ENCODE measurements at places on chromosomes 16 and 17.

DNA sequence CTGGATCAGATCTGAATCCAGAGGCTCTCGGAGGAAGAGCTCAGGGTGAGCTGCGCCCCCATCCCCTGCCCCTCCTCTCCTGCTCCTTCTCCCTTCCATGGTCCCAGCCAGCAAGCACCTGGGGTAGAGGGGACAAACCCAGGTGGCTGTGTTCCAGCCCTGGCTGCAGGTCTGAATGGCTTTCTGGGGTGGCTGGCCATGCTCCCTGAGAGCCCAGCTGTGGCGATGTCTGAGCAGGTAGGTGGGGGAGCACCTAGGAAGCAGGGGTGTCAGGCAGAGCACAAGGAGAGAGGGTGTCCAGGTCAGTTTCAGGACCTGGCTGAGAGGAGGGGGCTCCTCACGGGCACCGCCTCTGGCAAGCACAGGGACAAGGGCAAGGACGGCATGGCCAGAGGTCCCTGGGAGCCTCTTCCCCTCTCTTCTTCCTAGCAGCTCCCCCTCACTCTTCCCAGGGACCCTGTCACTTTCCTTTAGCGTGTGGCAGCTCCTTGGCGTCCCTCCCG is 310.0 kb downstream of the SEC14L1 start:
- no peak for DNase-seq

DNA sequence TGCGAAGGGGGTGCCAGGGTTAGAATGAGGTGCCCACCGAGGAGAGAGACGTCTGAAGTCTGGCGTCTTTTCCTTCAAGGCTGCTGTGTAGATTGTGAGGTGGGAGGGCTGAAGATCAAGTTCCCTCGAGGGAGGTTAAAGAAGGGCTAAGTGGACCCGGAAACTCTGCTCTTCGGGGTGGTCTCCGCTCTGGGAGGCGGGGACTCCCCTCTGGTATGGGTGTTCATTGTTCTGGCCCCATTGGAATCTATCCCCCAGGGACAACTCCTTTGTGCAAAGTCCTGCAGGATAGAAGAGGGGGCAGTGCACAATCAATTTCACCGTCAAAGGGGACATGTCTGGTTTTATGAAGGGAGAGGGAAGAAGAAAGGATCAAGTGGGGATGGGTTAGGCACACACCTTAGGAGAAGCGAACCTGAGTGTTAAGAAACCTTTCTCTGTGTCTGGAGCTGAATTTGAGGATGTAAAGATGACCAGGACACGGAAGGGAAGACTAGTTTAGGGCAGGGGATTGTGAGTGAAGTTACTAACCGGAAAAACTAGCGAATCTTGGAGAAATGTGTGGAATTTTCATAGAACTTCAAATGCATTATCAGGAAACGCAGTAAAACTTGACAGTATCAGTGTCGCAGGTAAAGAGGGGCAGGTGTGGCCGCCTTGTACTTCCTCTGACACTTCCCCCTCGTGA is 809 bp upstream of the RAB34 start:
- no peak for DNase-seq

- no peak for DNase-seq
Measured at GRCh38 chr17:28970879-28971278, 19.6 kb upstream of the PHF12 start.

DNA sequence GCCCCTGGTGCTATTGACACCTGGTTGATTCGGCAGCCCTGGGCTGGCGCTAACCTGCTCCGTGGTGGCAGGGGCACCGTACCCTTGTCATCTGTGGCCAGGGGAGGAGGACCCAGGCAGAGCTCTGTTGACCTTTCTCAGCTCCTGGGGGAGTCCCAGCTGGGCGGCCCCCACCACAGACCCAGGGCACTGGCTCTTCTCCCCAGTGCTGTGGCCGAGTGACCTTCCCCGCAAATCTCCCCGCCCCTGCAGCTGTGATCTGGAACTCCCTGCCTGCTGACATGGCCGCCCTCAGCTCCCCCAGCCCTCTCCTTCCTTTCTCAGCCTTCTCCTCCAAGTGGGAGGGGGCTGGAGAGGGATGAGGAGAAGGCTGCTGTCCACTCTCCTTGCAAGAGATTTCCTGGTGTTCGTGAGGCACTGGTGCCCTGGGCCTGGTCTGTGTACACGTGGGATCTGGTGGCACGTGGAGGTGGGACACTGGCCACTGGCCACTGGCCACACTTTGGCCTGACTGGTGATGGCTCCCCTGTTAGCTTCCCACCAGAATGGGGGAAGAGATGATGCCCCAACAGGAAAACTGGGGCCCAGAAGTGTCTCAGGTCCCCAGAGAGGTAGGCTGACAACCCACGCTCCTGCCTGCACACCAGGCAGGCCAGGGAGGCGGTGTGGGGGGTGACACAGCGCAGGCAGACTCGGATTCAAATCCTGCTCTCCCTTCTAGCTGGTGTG is 8.2 kb downstream of the FMNL1 start:
- DNase-seq = no peak

DNA sequence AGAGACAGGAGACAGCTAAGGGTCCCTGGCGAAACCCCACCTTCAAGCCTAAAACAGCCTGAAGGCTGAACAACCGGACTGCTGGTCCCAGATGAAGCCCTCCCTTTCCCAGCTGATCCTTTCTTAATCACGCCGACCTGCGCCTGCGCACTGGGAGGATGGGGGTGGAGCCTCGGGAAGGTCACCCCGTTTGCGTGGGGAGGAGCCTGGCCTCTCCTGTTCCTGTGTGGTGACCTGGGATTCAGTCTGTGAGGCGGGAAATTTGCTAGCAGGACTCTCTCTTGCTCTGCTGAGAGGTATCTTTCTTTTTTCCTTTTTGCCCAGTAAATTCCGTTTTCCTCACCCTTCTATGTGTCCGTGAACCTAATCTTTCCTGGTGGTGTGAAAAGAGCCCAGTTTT is 9.6 kb downstream of the FAM20A start:
- DNase-seq = no peak

DNA sequence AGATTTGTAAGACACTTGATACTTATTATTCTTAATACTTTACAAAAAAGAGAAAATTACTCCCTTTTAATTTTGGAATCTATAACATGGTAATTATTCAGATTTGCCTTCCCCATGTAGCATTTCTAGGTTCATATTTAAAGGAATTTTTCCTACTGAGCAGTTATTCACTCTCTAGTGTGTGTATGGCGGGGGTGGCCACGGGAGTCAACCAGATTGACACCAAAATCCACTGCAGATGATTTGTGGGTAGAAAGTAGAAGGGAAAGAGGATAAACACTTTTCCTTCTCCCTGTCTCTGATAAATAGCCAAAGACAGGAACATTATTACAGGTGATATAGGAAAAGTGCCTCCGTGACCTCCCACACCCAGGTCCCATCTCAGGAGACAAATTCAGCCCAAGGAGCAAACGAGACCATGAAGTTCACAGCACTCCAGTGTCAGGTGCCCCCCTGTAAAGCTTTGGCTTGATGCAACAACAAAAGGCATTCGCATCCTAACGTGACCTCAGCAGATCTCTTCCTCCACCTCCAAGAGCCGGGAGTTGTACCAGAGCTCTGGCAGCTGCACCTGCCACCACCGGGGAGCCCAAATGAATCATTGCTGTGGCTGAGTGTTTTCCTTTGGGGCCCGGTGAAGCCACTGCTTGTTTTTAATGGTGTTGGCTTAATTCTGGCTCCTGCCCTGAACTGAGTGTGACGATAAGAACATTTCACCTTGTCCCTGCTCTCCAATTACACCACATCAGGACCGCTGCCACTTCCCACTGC is 92.7 kb upstream of the NOL11 start:
- no peak for DNase-seq

GRCh38 chr17:7853691-7854038 is 1.2 kb upstream of the TMEM88 start:
- no peak for DNase-seq

DNA sequence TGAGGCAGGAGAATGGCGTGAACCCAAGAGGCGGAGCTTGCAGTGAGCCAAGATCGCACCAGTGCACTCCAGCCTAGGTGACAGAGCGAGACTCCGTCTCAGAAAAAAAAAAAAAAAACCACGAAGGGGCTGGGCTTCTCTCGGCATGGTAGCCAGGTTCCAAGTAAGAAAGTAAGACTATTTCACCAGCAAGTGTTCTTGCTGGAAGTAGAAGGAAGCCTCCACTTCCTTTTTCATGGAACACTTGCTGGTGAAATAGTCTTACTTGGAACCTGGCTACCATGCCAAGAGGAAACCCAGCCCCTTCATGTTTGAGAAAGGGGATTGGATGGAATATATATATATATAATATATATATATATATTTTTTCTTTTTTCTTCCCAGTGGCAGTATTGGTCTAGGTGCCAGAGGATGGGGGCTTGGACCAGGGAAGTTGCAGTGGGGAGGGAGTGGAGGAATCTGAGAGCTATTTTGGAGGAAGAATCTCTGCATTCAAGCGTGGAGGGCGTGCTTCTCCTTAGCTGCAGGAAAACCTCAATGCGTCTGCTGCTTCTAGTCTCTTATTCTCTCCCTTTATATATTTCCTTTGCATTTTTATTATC is 7.2 kb upstream of the N4BP1 start:
- no peak for DNase-seq

GRCh38 chr17:58327363-58328194 is 1.0 kb downstream of the TSPOAP1 start:
- no peak for DNase-seq

GRCh38 chr16:10065019-10065418 is 117.2 kb downstream of the GRIN2A start:
- DNase-seq = no peak

GRCh38 chr16:86410081-86410480 is 100.2 kb upstream of the FOXF1 start:
- DNase-seq = no peak

DNA sequence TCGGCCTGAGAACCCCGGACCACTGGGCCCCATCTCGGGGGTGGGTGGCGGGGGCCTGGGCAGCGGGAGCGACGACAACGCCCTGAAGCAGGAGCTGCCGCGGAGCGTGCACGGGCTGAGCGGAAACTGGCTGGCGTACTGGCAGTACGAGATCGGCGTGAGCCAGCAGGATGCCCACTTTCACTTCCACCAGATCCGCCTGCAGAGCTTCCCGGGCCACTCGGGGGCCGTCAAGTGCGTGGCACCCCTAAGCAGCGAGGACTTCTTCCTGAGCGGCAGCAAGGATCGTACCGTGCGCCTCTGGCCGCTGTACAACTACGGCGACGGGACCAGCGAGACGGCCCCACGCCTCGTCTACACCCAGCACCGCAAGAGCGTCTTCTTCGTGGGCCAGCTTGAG is 8.9 kb upstream of the SERPINF2 start:
- DNase-seq = no peak

DNA sequence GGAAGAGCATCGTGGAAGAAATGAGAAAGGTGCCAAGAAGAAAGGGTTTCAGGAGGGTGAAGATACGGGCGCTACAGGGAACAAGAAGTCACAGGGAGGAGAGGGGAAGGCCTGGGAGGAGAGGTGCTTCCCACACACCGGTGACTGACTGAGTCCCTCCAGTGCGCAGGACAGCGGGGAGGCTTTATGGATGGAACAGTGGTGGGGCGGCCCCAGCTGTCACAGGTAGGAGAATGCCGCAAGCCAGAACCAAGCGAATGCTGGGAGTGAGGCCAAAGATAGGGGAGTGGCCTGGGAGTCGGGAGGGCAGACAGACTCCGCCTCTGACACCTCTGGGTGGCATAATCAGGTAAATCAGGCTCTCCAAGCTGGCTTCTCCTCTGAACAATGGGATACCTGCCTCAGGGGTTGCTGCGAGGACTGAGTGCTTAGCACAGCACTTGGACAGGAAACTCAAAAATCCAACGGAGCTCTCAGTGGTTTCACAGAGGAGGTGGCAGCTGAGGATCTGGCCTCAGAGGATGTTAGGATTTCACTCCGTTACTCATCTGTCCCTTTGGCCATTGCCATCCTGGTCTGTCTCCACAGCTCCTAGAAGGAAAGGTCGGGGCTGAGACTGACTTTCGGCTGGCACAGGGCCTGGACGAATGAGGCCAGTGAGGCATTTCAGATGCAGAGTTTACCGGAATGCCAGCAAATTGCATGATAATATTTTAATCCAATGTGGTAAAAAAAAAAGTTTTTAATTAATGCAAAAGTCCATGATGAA is 717 bp upstream of the CNP start:
- peak; percentile 47 for DNase-seq

DNA sequence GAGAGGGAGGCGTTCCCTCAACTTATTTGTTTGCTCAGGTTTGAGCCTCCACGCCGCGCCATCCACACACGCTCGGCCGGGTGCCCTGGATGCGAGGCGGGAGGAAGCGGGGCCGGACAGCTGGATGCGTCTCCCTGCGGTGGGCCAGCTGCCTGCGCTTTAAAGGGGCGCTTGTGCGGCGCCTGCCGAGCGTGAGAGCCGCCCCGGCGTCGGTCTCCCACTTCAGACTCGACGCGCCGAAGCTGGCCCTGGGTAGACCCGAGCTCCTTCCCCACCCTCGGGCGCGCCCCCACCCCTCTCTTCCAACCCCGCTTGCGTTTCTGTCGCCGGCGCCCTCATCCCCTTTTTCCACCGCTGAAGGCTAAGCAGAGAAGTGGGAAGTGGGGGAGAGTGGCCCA is 527 bp upstream of the CHAD start:
- DNase-seq = no peak

- no peak for DNase-seq
Measured at GRCh38 chr16:80718480-80719220, 85.7 kb downstream of the CDYL2 start.

DNA sequence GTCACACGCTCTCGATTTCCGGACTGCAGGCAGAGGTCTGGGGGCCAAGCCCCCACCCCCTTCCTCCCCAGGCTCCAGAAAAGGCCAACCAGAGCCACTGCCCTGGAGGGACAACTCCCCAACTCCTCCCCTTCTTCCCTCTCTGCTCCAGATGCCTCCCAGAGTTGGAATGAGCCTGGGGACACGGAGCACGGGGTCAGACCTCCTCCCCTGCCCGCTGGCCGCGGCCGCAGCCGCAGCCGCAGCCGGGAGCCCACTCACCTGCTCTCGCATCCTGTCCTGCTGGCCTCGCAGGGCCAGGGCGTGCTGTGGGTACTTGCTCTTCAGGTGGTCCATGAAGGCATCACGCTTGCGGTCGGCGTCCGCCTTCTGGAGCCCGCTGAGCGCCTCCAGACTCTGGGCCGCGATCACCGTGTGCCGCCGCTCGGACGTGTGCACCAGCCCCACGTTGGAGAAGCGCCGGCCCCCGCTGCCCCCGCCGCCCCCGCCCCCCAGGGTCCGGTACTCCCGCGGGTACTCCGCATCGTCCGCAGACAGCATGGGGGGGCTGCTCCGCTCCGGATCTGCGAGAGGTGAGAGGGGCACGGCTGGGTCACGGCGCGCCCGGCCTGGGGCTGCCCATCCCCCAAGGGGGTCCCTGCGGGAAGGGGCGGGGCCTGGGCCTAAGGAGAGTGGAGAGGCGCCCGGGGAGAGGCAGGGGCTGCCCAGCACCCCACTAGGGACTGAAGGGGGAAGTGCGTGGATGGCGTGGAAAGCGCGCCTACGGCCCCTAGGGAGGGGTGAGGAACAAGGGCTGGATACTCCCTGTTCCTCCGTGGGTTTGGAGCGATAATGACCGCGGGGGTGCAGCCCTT is 27.3 kb downstream of the SRCIN1 start:
- no peak for DNase-seq

DNA sequence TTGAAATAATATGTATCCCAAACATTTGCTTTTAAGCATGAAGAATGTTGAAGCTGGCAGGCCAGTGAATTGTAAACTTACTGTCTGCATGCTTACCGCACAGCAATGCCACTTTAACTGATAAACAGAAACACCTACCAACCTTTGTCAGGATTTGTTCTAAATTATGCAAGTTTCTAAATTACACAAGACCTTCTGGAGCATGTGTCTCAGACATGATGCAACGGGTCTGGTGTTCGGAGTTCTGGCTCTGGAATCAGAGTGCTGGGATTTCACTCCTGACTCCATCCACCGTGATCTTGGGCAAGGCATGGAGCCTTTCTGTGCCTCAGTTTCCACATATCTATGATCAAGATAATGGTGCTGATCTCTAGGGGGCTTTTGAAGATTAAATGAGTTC is 111.2 kb downstream of the CCT6B start:
- DNase-seq = peak; percentile 7
